ENCODE measurements at places on chromosomes 3 and 15.

DNA sequence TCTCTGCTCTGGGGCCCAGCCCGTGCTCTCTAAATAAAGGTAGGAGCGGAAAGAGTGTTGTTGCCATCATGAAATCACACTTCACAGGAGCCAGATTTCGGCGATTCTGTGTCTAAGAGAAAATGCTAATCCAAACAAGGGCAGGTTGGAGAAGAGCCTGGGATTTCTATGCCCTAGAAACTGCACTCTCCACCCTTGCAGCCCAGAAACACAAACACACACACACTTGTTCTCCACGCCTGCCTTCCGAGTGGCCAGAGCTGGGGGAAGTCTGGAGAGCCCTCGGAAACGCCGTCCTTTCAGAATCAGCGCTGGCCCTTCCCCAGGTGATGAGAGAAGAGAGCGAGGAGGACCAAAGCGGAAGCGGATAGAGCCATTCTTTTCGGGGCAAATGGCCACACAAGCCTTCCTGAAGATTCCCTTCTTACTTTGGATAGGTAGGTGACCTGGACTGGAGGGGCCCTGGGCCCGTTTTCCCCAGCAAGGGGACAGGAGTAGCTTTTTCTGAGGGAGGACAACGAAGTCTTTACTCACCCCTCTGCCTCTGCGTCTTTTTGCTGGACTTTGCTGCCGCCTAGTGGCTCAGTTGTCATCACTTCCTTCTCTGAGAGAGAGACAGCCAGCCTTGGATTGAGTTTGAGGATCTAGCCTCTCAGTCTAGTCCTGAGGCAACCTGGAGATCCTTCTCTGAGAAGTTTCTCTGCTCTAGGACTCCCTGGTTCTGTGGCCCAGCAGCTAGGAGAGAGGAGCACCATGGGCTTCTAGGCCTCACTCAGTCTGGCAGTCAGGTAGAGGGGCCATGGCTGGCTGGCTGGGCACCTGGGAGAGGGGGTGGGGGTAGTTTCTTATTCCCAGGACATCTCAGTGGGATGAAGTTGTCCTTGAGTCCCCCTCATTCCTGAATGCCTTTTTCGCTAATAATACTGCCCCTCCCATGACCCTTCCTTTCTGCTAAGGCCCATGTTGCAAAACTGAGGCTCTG lies 37.7 kb downstream of the SENP8 start:
- DNase-seq = peak; percentile 51

- DNase-seq = no peak
These were observed 171.3 kb downstream of the DPH6 start for GRCh38 chr15:35374661-35375060.

GRCh38 chr3:106263546-106263945 lies 394.7 kb upstream of the CBLB start:
- no peak for DNase-seq

DNA sequence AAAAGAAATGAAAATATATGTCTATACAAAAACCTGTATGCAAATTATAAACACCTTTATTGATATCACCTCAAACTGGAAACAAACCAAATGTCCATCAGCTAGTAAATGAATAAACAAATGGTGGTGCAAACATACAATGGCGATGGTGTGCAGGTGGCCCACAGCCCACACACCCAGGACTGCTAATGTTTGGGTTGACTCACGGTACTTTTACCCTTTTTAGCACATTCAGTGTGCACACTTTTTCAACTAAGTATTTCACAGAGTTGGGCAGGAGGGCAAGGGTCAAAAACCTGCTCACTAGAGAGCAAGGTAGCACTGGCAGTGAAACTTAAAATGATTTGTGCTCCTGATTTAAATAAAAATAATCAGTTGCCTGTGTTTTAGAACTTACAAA lies 123.1 kb upstream of the BHLHE40 start:
- DNase-seq = no peak

DNA sequence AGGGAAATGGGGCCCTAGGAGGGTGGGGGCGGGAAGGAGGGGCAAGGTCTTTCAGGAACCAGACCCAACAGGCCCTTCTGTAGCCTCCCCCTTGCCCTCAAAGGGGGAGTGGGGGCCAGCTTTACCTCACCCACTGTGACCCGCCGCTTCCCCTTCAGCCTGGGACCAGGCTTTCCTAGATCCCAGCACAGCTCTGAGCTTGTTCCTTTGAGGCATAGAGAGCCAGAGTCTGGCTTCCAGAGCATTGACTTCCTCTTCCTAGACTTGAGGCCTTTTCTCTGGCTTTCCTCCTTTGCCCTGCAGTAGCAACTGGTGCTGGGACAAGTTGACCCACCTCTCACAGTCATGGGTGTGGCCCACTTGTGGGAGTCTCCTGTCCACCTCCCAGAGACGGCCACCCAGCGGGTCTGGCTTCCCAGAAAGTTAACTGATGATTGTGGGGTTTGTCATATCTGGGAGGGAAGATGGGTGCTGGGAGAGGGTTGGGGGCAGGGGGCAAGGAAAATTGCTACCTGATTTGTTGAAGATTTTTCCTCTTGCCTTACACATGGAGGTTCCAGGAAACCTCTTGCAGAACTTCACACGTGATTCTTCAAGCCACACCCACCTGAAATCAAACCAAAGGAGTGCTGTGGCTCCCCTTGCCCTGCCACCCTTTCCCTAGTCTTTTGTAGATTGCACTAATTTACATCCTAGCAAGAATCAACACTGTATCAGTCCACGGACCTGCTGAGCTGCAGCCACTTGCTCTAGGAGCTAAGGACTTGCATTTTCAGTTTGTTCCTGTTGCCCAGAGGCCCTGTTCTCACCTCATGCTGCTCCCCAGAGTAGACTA lies 4.1 kb upstream of the CHST14 start:
- DNase-seq = no peak

DNA sequence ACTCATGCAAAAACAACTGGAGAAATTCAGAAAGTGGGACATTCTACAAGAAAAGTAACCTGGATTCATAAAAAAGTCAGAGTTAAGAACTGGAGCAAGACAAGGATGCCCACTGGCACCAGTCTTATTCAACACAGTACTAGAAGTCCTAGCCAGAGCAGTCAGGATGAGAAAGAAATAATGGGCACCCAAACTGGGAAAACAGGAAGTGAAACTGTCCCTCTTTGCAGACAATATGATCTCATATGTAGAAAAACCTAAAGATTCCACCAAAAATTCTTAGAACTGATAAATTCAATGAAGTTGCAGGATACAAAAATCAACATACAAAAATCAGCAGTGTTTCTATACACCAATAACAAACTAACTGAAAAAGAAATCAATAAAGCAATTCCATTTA lies 37.4 kb downstream of the TXNRD3 start:
- DNase-seq = no peak

GRCh38 chr3:107394502-107394901 lies 17.3 kb downstream of the CCDC54 start:
- DNase-seq = no peak

DNA sequence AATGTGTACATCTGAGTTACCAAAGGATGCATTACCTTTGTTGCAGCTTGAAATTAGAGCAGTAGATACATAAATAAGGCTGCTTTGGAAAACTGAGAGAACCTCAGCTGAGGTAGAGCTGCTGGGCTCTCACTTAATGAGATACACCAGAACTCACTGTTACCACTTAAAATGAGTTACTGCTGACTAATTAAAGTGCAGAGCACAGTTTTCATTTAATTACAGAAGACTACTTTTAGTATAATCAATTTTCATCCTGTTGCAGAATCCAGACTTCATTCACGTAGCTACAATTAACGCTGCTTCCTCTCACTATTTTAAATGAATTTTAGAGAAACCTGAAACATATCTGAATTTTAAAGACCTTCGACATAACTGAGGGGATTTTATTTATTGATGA lies 169.5 kb downstream of the USP13 start:
- DNase-seq = no peak

GRCh38 chr3:85603378-85603777 lies 644.6 kb downstream of the CADM2 start:
- DNase-seq = no peak

GRCh38 chr3:71997066-71997653 lies 212.2 kb upstream of the PROK2 start:
- DNase-seq = no peak

- DNase-seq = no peak
These were observed 1.0 kb downstream of the MYO9A start for GRCh38 chr15:72116731-72117485.

- no peak for DNase-seq
These were observed 31.3 kb upstream of the FOXP1 start for GRCh38 chr3:71614869-71615268.

- DNase-seq = no peak
These were observed 18.2 kb upstream of the FNDC3B start for GRCh38 chr3:172021164-172021563.

DNA sequence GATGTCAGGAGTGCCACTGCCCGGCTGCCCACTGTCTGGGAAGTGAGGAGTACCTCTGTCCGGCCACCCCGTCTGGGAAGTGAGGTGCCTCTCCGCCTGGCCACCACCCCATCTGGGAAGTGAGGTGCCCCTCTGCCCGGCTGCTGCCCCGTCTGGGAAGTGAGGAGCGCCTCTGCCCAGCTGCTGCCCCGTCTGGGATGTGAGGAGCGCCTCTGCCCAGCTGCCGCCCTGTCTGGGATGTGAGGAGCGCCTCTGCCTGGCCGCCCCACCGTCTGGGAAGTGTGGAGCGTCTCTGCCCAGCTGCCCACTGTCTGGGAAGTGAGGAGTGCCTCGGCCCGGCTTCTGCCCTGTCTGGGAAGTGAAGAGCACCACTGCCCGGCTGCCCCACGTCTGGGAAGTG lies 3.3 kb downstream of the COX17 start:
- no peak for DNase-seq

GRCh38 chr3:105505170-105505569 lies 138.5 kb downstream of the ALCAM start:
- DNase-seq = no peak

DNA sequence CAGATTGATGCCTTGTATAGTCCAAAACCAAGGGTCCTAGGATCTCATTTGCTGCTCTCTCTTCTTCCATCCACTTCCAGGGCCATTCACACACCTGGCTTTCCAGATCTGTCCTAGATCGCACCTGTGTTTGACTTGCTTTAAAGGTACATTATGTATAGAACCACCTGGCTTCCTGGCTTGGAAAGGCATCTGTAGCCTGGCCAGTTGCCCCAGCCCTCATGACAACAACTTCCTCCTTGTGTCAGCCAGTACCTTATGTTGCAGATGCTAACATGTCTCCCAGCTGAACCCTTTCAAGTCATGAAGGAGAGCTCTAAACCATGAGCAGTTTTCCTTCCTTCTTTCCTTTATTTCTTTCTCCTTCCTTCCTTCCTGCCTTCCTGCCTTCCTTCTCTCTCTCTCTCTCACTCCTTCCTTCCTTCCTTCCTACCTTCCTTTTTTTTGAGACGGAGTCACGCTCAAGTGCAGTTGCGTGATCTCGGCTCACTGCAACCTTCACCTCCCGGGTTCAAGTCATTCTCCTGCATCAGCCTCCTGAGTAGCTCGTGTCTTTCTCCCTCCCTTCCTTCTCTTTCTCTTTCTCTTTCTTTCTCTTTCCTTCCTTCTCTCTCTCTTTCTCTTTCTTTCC lies 2.5 kb upstream of the HTR3C start:
- DNase-seq = no peak

- DNase-seq = no peak
These were observed 88.6 kb downstream of the ATP2B2 start for GRCh38 chr3:10416730-10417300.

DNA sequence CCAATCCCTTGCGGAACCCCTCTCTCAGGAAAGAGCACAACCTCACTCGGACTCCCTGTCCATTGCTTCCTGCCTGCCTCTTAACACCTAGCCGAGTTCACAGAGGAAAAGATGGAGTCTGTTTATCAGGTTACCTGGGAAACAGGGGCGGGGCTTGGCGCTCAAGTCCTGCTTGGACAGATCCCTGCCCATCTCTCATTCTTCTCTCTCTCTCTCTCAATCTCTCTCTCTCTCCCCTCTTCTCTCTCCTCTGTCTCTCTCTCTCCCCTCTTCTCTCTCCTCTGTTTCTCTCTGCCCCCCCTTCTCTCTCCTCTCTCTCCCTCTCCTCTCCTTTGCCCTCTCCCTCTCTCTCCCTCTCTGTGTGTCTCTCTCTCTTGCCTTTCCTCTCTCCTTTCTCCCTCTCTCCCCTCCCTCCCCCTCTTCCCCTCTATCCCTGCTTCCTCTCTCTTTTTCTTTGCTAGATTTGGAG lies at the start of gene EFHB:
EFHB (minus strand) TSS at position 120 of the 469 bp plus-strand sequence. CDS start 199 bp downstream, outside the sequence.
- DNase-seq = no peak

- DNase-seq = no peak
These were observed 490.7 kb downstream of the RBMS3 start for GRCh38 chr3:29771602-29772001.

DNA sequence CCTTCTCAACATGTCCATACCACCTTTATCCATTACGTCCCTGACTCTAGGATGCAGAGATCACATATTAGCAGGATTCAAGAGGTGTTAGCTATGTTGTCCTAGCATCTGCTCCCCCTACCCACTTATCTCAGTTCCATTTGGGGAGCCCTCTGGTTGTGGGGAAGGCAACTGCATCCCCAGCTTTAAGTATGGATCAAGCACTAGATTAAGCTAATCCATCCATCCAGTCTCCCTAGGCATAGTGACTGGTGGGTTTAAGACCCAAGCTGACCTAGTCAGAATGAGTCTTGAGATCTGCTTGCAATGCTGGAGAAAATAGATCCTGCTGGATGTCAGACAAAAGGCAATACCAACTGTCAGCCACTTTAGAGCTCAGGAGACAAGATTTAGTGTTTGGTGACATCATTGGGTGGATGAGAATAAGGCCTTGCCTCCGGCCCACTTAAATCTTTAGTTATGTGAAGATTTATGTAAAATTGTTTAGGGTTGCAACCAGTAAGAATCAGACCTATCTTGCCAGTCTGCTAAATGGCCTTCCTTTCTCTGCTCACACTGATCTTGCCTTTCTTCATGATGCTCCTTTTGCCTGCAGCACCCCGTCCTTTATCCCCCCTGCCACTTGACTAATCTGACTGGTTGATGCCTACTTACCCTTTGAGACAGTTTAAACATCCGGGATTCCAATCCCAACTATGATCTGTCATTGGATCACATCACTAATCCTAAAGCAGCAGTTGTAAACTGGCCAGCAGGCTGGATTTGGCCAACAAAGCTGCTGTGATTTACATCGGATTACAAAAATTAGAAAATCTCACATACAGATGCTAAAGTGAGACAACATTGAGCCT lies 2.1 kb upstream of the ISY1 start:
- no peak for DNase-seq

DNA sequence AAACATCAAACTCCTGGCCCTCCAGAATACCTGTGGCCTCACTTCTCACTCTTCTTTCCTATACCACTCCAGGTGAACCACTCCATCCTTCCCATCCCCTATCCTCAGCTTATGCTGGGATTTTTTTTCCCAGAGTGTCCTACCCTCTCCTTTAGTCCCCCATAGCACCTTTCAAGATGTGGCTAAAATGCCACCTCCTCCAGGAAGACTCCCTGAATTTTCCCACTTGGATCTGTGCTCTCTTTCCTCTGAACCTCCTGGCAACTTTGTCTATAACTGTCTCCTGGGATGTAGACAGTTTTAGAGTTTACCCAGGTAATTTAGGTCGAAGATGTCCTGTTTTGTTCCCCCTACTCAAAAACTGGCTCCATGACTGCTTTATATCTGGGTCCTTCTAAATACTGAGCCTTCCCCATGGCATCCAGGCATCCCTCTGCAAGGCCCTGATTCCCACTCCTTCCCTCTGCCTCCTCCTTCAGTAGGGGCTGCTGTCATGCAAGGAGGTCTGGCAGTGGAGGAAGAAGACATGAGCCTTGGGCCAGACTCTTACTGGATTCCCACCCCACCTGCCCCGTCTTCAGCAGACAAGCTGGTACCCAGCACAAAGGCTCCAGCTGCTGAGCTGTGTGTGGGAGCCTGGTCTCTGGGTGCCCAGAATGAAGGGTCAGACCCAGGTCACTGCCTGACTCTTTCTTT lies 161.5 kb downstream of the SMAD6 start:
- DNase-seq = no peak

Data from cerebellar nuclear complex (tissue), 1 donor.